ENCODE measurements at places on chromosomes 5 and 9. TPM values are rescaled to one million over a fixed set of nuclear protein-coding genes. Genes with fewer than 3 reads are reported as not detected.

Gene PLAC8L1
- polyA plus RNA-seq, result 0.28 TPM

Gene SREK1
- polyA plus RNA-seq, result 49.7 TPM

DNA sequence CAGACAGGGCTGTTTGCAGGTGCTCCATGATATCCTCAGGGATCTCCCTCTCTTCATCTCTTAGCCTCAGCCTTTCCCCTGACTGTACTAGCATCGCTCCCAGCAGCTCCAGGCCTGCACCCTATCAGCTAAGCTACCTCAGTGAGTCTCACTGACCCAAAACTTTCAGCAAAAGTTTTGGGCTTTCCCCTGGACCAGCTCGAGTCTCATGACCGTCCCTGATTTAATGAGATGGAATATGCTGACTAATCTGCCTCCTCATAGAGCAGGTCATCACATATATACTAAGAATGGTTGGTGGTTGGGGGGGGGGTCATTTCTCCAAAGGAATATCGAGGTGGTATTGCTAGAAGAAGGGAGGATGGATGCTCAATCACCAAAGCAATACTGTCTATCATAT, 151.5 kb downstream of the NR3C1 start:
- no peak for DNase-seq

DNA sequence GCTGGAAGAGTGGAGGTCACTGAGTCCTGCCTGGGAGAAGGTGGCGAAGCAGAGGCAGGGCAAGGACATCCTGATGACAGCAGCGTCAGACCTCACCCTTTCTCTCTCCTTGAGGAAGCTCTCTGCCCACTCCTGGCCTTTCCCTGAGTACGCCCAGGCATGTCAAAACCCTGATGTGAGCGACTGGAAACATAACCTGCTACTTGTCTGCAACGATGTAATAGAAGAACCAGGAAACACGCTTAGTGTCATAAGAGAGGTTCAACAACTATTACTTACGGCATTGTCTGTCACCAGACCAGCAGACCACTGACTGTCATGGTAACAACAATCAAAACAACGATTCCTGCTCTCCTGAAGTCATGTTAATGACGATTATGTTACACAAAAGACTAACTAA, 152.4 kb downstream of the ACTL7B start:
- no peak for DNase-seq

Gene TNFSF15
- polyA plus RNA-seq, result not detected

Gene SH3PXD2B
- polyA plus RNA-seq, result 0.41 TPM

GRCh38 chr9:75229605-75230332, 141.5 kb downstream of the OSTF1 start:
- DNase-seq, result no peak

GRCh38 chr9:27569406-27569805, 3.9 kb downstream of the C9orf72 start:
- DNase-seq, result no peak

DNA sequence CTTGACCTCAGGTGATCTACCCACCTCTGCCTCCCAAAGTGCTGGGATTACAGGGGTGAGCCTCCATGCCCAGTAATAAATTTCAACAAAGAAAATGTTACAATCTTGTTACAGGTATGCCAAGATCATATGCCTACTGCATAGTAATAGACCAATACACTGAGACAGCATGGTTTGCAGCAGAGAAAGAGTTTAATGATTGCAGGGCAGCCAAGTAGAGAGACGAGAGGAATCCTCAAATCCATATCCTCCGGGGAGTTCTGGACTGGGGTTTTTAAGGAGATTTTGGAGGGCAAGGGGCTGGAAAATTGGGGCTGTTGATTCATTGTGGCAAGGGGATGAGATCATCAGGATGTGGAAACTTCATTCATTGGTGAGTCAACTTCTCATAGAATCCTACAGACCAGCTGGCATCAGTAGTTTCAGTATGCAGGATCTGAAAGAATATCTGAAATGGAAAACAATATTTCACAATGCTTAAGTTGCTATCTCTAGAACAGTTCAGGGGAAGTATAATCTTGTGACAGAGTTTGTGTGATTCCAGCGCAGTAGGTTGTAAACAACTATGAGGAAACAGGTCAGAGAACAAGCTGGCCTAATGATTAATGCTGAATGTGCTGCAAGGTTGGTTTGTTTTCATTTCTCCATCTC, 14.8 kb upstream of the TUT7 start:
- no peak for DNase-seq

All from GM12878 (cell line).